ENCODE measurements at places on chromosomes 11 and 22.

- DNase-seq = peak; percentile 82
Observed at GRCh38 chr11:44094260-44094868, 1.1 kb upstream of the EXT2 start.

DNA sequence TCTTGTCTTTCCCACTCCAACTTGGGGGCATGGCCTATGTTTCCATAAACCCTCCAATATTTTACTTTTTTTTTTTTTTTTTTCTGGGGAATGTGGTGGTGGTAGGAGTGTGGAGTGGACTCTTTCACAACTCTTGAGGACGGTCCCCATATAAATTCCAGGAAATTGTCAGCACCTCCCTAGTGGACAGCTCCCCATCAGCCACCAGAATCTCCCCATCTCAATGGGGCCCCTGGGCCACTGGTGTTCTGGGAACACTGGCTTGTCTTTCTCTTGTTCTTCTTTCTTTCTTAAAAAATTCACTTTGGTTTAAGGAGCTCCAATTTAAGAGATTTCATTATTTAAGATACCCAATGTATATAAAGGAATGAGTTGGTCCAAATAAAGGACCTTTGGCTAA, 74.1 kb downstream of the ADM start:
- no peak for DNase-seq

GRCh38 chr11:68354148-68354872, 41.9 kb downstream of the LRP5 start:
- DNase-seq = no peak

DNA sequence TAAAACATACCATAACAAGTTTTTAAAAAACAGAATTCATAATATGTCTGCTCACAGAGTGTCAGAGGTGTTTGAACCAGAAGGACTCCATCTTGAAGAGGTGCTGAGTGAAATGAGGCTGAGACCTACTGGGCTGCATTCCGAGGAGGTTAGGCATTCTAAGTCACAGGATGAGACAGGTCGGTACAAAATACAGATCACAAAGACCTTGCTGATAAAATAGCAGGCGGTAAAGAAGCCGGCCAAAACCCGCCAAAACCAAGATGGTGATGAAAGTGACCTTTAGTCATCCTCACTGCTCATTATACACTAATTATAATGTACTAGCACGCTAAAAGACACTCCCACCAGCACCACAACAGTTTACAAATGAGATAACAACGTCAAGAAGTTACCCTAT, 116.4 kb downstream of the ARHGAP32 start:
- DNase-seq = no peak

DNA sequence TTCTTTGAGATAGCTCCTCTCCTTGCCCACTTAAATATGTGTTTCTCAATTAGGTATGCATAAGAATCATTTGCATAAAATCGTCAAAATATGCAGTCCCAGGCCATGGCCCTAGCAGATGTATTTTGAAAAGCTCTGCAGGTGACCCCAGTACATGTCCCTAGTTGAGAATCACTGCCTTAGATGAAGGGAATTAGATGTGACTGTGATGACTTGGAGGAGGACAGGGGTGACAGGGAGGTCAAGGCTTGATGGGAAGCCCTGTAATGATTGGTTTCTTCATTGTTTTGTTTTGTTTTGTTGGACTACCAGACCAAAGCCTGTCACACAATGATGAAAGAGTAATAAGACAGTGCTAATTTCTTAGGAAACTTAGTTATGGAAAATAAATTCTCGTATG, 74.4 kb downstream of the TNRC6B start:
- DNase-seq = no peak

DNA sequence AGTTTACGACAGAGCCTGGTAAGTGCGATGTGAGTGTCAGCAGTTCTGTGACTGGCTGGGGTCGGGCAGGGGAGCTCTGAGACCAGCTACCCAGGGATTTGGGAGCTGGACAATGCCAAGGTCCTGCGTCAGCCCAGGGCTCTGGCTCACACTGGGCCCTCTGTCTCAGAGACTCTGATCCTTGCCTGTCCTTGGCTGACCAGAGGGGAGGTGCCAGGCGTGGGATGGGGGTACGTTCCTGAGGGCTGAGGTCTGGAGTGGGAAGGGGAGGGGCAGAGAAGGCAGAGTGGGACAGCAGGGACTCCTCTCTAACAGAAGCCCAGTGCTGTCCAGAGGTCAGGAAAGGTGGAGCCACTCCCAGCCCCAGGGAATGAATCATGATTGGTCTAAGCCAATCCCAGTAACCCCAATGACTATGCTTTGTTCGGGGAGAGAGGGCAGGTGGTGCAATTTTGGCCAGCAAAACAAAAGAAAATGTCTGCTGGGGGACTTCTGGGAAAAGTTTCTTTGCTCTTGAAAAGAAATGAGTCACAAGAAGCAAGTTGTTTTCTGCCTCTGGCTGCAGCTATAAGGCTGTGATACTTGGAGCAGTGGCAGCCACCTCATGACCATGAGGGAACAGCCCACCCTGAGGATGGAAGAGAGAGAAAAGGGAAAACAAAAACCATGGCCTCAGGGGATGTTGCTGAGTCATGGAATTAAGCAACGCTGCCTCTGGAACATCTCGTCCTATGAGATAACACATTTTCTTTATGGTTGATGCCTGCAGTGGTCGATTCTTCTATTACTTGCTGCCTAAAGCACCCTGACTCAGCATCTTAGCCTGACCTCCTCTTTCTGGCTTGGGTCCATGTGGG, 108.3 kb downstream of the CHST1 start:
- DNase-seq = no peak

- peak; percentile 28 for DNase-seq
Observed at GRCh38 chr11:86069408-86070101, 671 bp upstream of the PICALM start.

DNA sequence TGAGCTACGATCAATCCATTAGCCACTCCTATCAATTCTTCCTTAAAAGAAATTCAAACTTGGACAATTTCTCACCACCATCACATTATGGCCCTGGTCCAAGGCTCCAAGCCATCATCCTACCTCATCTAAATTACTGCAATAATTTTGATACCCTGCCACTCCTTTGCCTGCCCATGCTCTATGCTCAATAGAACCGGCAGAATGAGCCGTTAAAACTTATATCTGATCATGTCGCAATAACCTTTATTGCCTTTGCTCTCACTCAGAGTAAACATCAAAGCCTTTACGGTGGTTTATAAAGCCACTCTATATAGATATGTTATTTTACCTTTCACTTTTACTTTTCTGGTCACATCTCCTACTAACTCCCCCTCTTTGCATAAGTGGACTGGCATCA, 2392.1 kb upstream of the RAG2 start:
- DNase-seq = no peak

GRCh38 chr11:4763096-4763495, 6.6 kb downstream of the OR51F1 start:
- no peak for DNase-seq

DNA sequence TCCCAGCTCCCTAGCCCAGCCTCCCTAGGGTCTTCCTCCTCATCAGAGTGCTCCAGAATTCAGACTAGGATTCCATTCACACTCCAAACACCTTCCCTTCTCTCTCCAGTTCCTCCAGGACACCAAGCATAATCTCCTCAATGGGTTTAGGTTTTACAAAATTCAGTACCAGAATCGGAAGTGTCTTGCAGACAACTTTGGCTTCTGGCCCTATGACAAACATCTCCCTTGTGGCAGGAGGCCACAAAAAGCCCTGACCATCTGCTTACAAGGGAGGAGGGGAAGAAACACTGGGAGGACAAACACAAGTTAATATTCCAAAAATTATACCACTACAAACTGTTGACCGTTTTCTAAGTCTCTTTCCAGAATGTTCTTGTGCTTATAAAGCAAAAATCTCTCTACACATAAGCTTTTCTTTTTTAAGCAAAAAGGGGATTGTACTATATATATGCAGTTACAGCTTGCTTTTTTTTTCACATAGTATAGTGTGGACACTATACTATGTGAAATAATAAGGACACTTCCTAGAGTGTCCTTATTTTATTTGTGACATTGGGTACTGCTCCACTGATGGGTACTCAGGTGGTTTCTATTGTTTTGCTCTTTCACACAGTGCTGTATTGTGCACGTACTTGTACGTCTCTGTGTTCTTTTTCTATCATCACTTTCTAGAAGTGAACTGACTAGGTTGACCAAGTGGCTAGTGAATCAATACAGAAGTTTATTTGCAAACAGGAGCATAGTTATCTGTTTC, 78.7 kb downstream of the BDNF start:
- DNase-seq = no peak

- no peak for DNase-seq
Observed at GRCh38 chr11:2858995-2859698, 26.4 kb downstream of the CDKN1C start.

- no peak for DNase-seq
Observed at GRCh38 chr11:16301462-16301861, 54.9 kb downstream of the SOX6 start.

DNA sequence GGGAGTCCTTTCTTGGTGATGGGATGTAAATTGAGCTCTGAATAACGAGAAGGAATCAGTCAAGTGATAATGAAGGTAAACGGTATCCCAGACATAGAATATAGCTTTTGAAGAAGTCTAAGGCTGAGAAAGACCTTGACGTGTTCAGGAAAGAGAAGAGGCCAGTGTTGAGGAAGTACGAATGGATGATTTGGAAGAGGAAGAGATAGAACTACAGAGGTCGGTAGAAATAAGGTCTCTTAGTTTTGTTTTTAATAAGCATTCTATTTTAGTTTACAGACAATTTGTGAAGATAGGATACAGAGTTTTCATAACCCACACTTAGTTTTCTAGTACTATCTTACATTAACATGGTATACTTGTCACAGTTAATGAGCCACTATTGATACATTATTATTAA, 1598.1 kb downstream of the FAM181B start:
- no peak for DNase-seq
